ENCODE measurements at places on chromosomes 6 and 20. TPM values are rescaled to one million over a fixed set of nuclear protein-coding genes. Genes with fewer than 3 reads are reported as not detected.

DNA sequence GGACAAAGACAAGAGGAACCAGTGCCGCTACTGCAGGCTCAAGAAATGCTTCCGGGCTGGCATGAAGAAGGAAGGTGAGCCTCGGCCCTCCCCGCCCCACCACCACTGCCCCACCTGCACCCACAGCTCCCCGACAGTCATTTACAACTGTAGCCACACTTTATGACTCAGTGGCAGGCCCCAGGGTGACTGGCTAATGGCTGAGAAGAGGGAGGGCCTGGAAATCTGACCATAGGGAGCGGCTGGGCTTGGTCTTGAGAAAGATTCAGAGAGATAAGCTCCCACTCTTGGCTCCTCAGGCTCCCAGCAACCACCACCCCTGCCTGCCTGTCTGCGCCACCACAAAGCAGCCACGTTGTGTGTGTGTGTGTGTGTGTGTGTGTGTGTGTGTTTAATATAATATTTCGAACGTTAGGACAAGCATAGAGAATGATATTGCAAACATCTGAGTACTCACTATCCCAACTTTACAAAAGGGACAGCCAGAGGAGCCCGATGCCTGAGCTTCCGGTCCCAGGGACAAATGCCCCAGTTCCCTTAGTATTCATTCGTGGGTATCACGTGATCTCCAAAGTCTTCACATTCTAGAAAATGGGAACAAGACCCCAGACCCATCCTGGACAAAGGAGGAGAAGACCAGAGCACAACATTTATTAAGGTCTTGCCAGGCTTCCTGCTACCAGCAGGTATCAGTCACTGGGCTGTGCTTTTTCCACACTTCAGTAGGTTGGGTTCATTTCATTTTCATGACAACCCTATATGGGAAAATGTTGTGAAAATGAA, 52.1 kb downstream of the HNF4A start:
- peak overlapping the region; percentile 48 for H3K27ac ChIP-seq
- peaks cover 34% of the 10 kb centered on the region for H3K4me1 ChIP-seq
- H3K27me3 ChIP-seq: no peaks in the 10 kb centered on the region
- DNase-seq: peak; percentile 80
- H3K36me3 ChIP-seq: no peaks in the 10 kb centered on the region

DNA sequence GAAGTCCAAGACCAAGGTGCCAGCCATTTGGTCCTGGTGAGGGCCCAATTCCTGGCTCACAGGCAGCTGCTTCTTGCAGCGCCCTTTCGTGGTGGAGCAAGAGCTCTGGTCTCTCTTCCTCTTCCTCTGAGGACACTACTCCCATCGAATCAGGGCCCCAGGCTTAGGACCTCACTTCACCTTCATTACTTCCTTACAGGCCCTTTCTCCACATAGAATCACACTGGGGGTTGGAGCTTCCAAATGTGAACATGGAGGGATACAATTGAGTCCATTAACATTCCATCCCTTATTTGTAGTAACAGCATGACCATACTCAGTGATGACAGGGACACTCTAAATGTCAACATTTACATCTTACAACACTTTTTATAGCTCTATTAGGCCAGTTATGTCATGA, 2.3 kb downstream of the RAMACL start:
- no peak for DNase-seq
- H3K4me1 ChIP-seq: peaks cover 7% of the 10 kb centered on the region
- H3K36me3 ChIP-seq: no peaks in the 10 kb centered on the region

GRCh38 chr6:70616728-70617260, 50.1 kb downstream of the SDHAF4 start:
- no peaks in the 10 kb centered on the region for H3K36me3 ChIP-seq
- H3K4me3 ChIP-seq: no peak overlapping the region
- H3K4me1 ChIP-seq: no peaks in the 10 kb centered on the region
- H3K27ac ChIP-seq: no peak overlapping the region

GRCh38 chr6:128759447-128759846, 123.5 kb upstream of the LAMA2 start:
- H3K36me3 ChIP-seq: no peaks in the 10 kb centered on the region
- no peaks in the 10 kb centered on the region for H3K27me3 ChIP-seq
- no peak for DNase-seq
- H3K4me1 ChIP-seq: no peaks in the 10 kb centered on the region

GRCh38 chr6:113433335-113433991, 423.7 kb upstream of the MARCKS start:
- H3K4me3 ChIP-seq: no peak overlapping the region
- no peak for DNase-seq
- no peaks in the 10 kb centered on the region for H3K36me3 ChIP-seq
- H3K27ac ChIP-seq: no peak overlapping the region

The MROH8 gene
- 0.79 TPM for total RNA-seq

DNA sequence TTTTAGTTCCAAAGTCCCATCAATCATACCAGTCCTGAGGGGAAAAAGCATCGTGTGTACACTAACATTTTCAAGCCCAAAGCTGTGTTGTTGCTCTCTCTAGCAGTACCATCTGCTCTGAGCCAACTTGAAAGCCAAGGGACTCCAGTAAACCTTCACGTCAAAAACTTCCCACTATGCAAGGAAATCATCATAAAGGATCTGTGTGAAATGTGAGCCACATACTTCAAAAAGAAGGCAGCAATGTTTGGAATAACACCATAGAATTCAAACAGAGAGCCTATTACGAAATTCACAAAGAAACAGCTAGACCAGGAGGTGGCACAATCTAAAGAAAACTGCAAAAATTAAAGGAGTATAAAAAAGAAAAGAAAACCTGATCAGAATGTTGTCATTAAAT, 399.8 kb upstream of the EPHA7 start:
- DNase-seq: no peak
- H3K27me3 ChIP-seq: no peaks in the 10 kb centered on the region
- no peaks in the 10 kb centered on the region for H3K4me1 ChIP-seq
- H3K27ac ChIP-seq: no peak overlapping the region
- H3K4me3 ChIP-seq: no peak overlapping the region
- H3K36me3 ChIP-seq: no peaks in the 10 kb centered on the region

GRCh38 chr6:13437218-13437996, 50.0 kb downstream of the GFOD1 start:
- no peak overlapping the region for H3K27ac ChIP-seq
- H3K4me3 ChIP-seq: no peak overlapping the region
- no peaks in the 10 kb centered on the region for H3K27me3 ChIP-seq
- no peaks in the 10 kb centered on the region for H3K36me3 ChIP-seq

The ASIP gene
- not detected for total RNA-seq

- H3K27me3 ChIP-seq: no peaks in the 10 kb centered on the region
- H3K36me3 ChIP-seq: no peaks in the 10 kb centered on the region
- H3K27ac ChIP-seq: no peak overlapping the region
- H3K4me3 ChIP-seq: no peak overlapping the region
- peaks cover 33% of the 10 kb centered on the region for H3K4me1 ChIP-seq
- DNase-seq: peak; percentile 29
These were observed 184.9 kb downstream of the TINAG start for GRCh38 chr6:54493138-54493537.

GRCh38 chr6:12602951-12603672, 113.5 kb upstream of the PHACTR1 start:
- no peaks in the 10 kb centered on the region for H3K27me3 ChIP-seq
- no peak overlapping the region for H3K27ac ChIP-seq
- no peaks in the 10 kb centered on the region for H3K36me3 ChIP-seq
- no peak overlapping the region for H3K4me3 ChIP-seq

DNA sequence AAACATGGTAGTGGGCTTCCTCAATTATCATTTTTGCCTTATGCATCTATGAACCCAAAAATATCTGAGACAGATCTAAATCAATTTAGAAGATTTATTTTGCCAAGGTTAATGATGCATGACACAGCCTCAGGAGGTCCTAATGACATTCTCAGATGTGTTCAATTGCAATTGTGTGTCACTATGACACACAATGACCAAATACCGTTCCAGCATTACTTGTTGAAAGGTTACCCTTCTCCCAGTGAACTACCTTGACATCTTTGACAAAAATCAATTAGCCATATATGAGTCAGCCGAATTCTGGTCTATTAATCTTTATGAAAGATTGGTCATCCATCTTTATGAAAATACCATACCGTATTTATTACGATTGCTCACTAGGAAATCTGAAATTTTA, 592.5 kb upstream of the GJE1 start:
- no peaks in the 10 kb centered on the region for H3K36me3 ChIP-seq
- H3K4me1 ChIP-seq: no peaks in the 10 kb centered on the region
- no peak overlapping the region for H3K27ac ChIP-seq
- DNase-seq: peak; percentile 26
- H3K4me3 ChIP-seq: no peak overlapping the region

The COL9A3 gene
- 29.7 TPM for total RNA-seq

The CCDC170 gene
- total RNA-seq: 0.12 TPM

DNA sequence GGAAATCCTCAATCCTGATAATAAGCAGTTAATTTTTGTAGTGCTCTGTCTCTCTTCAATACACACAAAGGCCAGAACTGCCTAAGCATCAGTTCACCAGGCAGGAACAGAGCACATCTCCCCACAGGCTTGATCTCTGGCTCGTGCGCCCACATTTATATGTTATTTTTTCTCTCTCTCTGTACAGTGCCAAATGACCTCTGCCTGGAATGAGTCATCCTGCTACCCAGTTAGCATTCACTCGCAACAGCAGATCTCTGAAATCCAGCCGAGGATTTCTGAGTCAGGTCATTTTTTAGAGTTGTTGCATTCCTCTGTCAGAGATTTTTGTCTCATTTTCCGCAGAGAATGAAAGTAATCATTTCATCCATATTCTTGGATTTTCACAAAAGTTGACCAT, 107.1 kb downstream of the COL12A1 start:
- peak overlapping the region; percentile 43 for H3K27ac ChIP-seq
- H3K27me3 ChIP-seq: no peaks in the 10 kb centered on the region
- peak; percentile 47 for DNase-seq
- peaks cover 21% of the 10 kb centered on the region for H3K4me1 ChIP-seq

The PEX7 gene
- 8.1 TPM for total RNA-seq

GRCh38 chr6:166442131-166442685, 59.5 kb upstream of the MPC1 start:
- no peak overlapping the region for H3K4me3 ChIP-seq
- H3K36me3 ChIP-seq: no peaks in the 10 kb centered on the region
- no peaks in the 10 kb centered on the region for H3K4me1 ChIP-seq
- no peak for DNase-seq
- H3K27ac ChIP-seq: no peak overlapping the region

The KIAA0408 gene
- total RNA-seq: 0.25 TPM

GRCh38 chr20:13552061-13552460, 86.7 kb downstream of the TASP1 start:
- no peaks in the 10 kb centered on the region for H3K36me3 ChIP-seq
- H3K4me3 ChIP-seq: no peak overlapping the region
- H3K27ac ChIP-seq: no peak overlapping the region
- no peak for DNase-seq

- peaks cover 16% of the 10 kb centered on the region for H3K4me1 ChIP-seq
- no peaks in the 10 kb centered on the region for H3K36me3 ChIP-seq
- no peak overlapping the region for H3K27ac ChIP-seq
- H3K4me3 ChIP-seq: no peak overlapping the region
- no peak for DNase-seq
- H3K27me3 ChIP-seq: no peaks in the 10 kb centered on the region
These were observed 24.7 kb downstream of the TBC1D7 start for GRCh38 chr6:13303668-13304017.

The PSMG4 gene
- 35.0 TPM for total RNA-seq

DNA sequence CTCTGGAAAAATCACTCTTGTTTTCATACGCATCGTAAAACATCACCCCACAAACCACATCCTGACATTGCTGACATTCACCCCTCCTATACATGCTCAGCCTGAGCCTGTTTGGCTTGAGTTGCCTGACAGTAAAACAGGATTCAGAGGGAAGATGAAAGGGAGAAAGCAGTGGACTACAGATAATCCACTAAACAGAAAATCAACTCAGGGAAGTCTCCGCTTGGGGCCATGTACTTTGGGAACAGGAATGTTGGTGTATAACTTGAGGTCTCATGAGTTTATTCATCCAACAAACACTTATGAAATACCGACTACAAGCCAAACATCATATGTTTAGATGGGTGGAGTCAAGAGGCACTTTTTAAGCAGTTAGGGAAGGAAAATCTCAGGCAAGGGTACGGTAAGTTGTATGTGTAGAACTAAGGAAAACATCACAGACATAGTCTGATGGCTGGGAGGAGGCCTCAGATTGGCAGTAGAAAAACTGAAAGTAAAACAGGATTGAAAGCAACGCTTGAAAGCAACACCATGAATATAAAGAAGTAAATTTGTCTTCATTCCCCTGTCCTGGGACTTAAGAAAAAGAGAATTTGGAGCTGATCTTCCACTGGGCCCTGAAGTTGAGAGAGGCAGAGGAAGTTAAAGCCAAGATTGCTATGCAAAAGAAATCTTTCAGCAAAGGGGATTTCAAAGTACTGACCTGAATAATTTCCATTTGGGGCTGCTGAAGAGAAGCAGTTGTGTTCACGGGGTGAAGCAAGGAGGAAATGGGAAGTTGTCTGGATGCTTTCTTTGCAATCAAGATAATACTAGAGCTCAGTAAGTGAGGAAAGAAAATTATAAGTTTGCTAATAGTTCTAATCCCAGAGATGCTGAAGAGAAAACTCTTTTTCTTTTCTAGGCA, 28.8 kb downstream of the PDE7B start:
- no peak for DNase-seq
- no peaks in the 10 kb centered on the region for H3K4me1 ChIP-seq
- no peaks in the 10 kb centered on the region for H3K27me3 ChIP-seq

- H3K27ac ChIP-seq: no peak overlapping the region
- no peak overlapping the region for H3K4me3 ChIP-seq
- no peaks in the 10 kb centered on the region for H3K4me1 ChIP-seq
- no peaks in the 10 kb centered on the region for H3K27me3 ChIP-seq
These were observed 59.3 kb upstream of the SPTLC3 start for GRCh38 chr20:12949429-12949980.

- peaks cover 47% of the 10 kb centered on the region for H3K4me1 ChIP-seq
- no peaks in the 10 kb centered on the region for H3K27me3 ChIP-seq
- no peak for DNase-seq
These were observed 2.0 kb downstream of the SMIM29 start for GRCh38 chr6:34246563-34247391.

GRCh38 chr6:116392132-116393013, 21.6 kb downstream of the DSE start:
- H3K4me3 ChIP-seq: no peak overlapping the region
- no peak overlapping the region for H3K27ac ChIP-seq
- H3K36me3 ChIP-seq: no peaks in the 10 kb centered on the region
- DNase-seq: no peak
- peaks cover 7% of the 10 kb centered on the region for H3K4me1 ChIP-seq

DNA sequence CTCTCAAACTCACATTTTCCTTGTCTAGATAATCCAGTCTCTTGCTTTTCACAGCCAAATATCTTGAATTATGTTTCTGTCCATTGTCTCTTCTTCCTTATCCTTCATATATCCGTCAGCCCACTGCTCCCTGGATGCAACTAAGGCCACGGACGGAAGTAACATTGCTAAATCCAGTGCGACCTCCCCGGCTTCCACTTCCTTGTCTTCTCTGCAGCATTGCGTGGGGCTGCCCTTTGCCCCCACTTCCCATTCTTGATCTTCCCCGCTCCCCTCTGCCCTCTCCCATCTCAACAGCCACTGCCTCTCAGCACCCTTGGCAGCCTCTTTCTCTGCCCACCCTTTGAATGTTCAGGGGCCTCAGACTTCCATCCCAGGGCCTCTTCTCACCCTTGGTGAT, 190.4 kb upstream of the UST start:
- H3K4me1 ChIP-seq: peaks cover 6% of the 10 kb centered on the region
- DNase-seq: no peak
- no peaks in the 10 kb centered on the region for H3K27me3 ChIP-seq
- no peak overlapping the region for H3K4me3 ChIP-seq

- H3K27me3 ChIP-seq: no peaks in the 10 kb centered on the region
- no peak overlapping the region for H3K27ac ChIP-seq
- no peak for DNase-seq
- no peaks in the 10 kb centered on the region for H3K36me3 ChIP-seq
- H3K4me1 ChIP-seq: no peaks in the 10 kb centered on the region
These were observed 117.7 kb downstream of the FIG4 start for GRCh38 chr6:109808837-109809236.

- H3K4me3 ChIP-seq: no peak overlapping the region
- DNase-seq: peak; percentile 7
- peaks cover 15% of the 10 kb centered on the region for H3K27me3 ChIP-seq
- H3K4me1 ChIP-seq: no peaks in the 10 kb centered on the region
- no peaks in the 10 kb centered on the region for H3K36me3 ChIP-seq
These were observed 78.5 kb upstream of the TRDN start for GRCh38 chr6:123715006-123715863.
